Dermis microvascular lymphatic vessel endothelial cell (primary cell): ENCODE measurements at places on chromosomes 4 and X. TPM values are rescaled to one million over a fixed set of nuclear protein-coding genes. Genes with fewer than 3 reads are reported as not detected.

Gene SLC10A4
- total RNA-seq: under 0.01 and 0.13 TPM in 2 replicates

Gene TRO
- 1.2 and 4.2 TPM in 2 replicates for total RNA-seq

Gene NAP1L2
- 1.3 and 1.7 TPM in 2 replicates for total RNA-seq

Gene PABPC1L2A
- not detected in 2 replicates for total RNA-seq

Gene TMPRSS11B
- total RNA-seq: not detected in 2 replicates

Gene TLR2
- 0.13 and 0.77 TPM in 2 replicates for total RNA-seq

Gene CLDN22
- not detected in 2 replicates for total RNA-seq

Gene CSN1S1
- not detected in 2 replicates for total RNA-seq

Gene LDB2
- 360 and 479 TPM in 2 replicates for total RNA-seq

Gene PF4V1
- not detected in 2 replicates for total RNA-seq
